ENCODE measurements at places on chromosomes 13 and 19.

DNA sequence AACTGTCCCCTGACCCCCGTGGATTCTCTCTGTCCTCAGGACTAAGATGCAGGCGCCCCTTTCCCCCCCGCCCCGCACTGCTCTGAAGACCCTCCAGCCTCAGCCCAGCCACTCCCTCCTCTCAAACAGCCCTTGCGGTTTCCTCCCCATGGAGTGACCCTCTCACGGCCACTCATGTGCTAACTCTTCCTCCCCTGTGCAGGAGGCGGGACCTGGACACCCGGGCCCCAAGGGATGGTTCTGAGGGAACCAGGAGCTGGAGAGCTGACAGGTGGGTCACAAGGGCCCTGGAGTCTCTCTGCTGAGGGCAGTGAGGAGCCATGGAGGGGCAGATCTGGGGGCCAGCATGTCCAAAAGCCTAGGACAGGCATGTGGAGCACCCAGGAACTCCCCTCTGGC lies 1.9 kb downstream of the ISOC2 start:
- DNase-seq, result no peak

GRCh38 chr13:86974995-86975328 lies 696.2 kb upstream of the SLITRK5 start:
- DNase-seq, result no peak

DNA sequence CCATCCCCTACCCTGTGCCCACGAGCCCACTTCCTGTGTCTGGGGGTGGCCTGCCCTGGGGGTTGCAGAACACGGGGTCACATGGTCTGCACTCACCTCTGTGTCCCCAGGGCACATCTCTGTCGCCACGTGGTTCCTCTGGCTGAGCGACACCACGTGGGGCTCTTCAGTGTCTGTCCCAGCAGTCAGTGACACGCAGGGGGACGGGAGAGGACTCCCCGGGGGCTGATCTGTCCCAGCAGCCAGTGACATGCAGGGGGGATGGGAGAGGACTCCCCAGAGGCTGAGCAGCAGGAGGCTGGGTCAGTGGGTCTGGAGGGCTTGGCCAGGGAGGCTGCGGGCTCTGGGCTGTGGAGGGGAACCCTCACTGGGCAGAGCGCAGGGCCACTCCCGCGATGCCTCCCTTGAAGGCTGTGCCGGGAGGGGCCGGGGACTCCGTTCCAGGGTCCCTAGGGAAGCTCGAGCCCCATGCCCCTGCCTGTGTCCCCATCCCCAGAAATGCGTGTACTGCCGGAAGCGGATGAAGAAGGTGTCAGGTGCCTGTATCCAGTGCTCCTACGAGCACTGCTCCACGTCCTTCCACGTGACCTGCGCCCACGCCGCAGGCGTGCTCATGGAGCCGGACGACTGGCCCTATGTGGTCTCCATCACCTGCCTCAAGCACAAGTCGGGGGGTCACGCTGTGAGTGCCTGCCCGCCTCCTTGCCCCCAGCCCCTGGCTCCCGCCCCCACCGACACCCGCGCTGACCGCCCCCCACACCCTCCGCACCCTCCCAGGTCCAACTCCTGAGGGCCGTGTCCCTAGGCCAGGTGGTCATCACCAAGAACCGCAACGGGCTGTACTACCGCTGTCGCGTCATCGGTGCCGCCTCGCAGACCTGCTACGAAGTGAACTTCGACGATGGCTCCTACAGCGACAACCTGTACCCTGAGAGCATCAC lies 174.8 kb downstream of the KDM4B start:
- DNase-seq, result no peak

- no peak for DNase-seq
These were observed 23.4 kb upstream of the MBNL2 start for GRCh38 chr13:97198753-97199152.

DNA sequence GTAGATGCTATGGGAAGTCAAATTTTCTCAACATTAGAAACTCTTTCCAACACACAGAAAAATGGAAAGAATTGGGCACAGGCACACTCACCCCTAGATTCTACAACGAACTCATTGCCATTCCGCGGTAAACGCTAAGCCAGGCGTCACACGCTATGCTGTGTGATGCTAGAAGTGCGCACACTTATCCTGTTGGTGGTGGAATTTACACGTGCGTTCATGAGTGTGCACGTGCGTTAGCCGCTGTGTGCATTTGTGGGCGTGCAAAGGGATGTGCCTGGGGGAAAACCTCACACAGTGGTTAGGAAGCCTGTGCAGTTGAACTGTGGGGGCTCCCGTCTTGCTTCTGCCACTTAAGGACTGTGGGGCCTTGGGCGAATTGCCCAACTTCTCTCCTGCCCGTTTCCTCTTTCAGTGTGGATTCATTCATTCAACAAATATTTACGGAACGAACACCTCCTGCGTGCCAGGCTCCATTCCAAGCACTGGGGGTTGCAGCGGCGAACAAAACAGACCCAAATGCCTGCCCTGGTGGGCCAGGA lies 7.7 kb downstream of the NFILZ start:
- peak; percentile 32 for DNase-seq

DNA sequence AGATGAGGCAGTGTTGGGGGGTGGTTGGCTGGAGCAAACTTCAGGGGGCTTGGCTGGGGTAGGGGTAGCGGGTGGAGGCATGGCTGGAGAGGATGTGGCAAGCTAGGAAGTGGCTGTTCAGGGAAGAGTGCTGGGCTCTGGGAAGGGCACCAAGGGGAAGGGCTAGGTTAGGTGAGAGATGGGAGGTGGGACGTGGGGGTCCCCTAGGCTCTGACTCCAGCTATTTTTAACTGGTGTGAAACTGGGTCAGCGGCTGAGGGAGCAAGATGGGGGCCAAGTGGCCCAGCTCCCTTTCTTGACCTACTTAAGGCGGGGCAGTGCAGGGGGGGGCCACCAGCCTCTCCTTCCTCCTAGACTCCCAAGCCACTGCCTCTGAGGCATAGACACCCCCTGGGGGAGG lies 7.3 kb downstream of the KCNC3 start:
- DNase-seq, result no peak

Data from CD4-positive, alpha-beta T cell treated with Interleukin-1 beta for 1 hour (primary cell).